AG08396 (cell line): ENCODE measurements at places on chromosomes 1 and 21.

DNA sequence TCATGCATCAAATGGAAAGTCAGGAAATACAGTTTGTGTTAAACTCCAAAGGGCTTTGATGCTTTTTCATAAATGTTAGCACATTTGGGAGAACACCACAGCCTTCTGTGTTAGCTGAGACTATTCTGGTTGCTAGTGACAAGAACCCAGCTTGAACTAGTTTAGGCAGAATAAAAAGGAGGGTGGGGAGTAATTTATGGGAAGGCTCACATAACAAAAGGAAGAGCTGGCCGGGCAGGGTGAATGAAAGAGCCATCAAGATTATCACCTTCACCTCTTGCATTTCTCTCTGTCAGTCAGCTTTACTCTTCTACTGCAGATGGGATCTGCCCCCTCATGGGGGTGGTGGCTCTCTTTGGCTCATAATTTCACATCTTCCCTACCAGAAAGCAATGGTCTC, 75.4 kb upstream of the VTCN1 start:
- no peak for DNase-seq

DNA sequence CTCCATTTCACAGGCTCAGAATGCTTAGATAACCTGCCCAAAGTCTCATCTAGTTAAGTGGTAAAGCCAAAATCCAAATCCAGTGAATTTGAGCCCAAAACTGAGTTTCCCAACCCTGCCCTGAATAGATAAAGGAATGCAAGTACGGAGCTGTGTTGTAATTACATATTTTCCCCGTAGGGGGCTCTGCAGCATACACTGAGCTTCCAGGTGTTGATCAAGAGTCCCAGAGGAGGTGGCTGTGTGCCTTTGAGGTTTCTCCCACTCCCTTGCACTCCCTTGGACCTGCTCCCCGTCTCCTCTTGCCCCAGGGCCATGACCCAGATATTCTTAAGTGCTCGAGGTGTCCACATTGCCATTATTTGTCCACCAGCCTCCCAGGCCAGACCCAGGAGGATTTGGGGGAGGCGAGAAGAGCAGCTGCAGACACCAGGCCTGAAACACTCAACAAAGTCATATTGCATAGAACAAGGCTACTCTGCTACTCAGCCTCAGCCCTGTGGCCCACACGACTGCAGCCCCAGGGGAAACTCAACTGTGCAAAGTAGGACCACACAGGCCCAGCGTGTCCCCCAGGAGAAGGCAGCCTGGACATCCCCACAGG, 18.4 kb upstream of the LY9 start:
- DNase-seq, result no peak

- DNase-seq, result no peak
Observed at GRCh38 chr1:59072583-59072947, 224.3 kb upstream of the FGGY start.

GRCh38 chr1:157162345-157162744, 24.1 kb upstream of the ETV3 start:
- DNase-seq, result no peak

GRCh38 chr1:24920533-24920925, 9.5 kb downstream of the RUNX3 start:
- DNase-seq, result no peak

DNA sequence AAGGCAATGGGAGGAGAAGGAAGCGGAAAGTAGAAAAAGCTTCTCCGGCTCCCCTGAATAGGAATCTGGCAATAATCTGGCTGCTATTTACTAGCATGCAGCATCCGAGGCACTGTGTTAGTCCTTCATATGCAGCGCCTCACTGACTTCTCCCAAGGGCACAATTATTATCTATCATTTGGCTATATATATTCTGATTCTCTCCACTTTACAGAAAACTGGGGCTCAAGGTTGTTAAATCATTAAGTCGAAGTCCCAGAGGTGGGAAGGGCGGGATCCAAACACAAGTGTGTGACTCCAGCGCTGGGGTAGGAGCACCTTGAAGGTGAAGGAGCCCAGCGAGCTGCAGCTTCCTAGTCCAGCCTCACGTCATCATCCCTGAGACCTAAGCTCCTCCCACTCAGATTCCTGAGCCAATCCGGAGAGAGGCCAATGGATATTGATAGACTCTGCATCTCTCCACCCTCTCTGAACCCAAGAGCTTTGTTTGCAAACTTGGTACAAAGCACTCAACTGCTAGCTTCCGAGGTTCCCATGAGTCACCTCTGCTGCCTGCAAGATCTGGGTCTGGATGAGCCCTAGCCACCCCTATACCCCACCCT, 16.6 kb upstream of the EYA3 start:
- peak; percentile 67 for DNase-seq

GRCh38 chr1:236809148-236809547, 14.1 kb downstream of the MTR start:
- DNase-seq, result no peak

GRCh38 chr1:184656221-184656620, 98.4 kb downstream of the EDEM3 start:
- no peak for DNase-seq

- DNase-seq, result no peak
Observed at GRCh38 chr1:115506518-115506917, 135.3 kb upstream of the VANGL1 start.

- no peak for DNase-seq
Observed at GRCh38 chr1:85068846-85069245, 20.5 kb upstream of the MCOLN3 start.

GRCh38 chr21:15820852-15821379, 91.1 kb downstream of the USP25 start:
- no peak for DNase-seq

GRCh38 chr1:42952303-42953001, 6.2 kb downstream of the SLC2A1 start:
- no peak for DNase-seq

GRCh38 chr1:232793944-232794343, 11.3 kb upstream of the MAP10 start:
- DNase-seq, result peak; percentile 14

GRCh38 chr1:43622471-43622870, 27.5 kb upstream of the KDM4A start:
- no peak for DNase-seq

DNA sequence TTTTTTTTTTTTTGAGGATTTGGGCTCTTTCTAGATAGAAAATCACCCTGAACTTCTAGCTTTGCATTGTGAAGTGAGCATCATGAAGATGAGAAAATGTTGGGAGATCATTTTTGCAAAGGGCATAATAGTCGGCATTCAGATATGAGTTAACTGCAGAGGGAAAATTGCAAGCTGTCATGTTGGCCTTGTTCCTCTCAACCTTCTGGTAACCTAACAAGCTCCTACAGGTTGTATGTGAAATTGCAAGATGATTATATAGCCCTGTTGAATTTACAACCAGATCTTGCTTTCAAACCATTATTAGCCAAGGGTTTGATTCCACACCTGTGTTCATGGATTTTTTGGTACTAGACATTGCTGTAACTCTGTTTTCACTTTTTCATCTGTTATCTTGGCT, 2.2 kb downstream of the ELOA start:
- DNase-seq, result peak; percentile 68

GRCh38 chr1:72547412-72547811, 265.1 kb upstream of the NEGR1 start:
- DNase-seq, result no peak

DNA sequence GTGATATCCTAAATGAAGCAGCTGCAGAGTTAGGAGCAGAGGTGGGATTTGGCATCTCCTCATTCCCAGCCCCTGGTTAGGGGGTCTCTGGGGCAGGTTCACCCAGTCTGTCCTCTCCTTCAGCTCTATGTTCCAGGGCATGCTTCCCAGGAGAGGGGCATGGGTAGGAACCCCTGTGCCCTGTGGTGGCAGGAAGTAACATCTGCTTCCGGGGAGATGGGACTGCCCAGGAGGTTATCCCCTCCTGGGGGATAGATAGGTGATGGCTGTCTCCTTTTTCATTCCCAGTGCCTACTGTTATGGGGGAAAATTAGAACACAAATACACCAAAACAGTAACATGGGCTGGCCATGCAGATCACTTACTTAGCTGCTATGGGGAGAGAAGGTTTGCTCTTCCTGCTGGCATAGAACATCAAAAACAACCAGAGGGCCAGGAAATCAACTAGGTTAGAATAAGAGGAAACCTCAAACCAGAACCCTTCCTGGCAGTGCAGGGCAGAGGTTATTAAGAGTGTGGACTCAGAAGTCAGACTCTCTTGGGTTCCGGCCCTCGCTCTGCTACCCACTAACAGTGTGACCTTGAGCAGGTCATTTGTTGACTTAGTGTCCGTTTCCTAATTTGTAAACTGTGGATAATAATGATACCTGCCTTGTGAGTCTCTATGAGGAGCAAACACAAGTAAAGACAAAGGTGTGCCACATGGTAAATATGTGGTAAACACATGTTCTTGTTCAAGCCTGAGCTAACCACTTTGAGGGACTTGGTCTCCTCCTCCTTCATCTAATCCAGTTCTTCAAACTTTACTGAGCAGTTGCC, 157.8 kb upstream of the JUN start:
- no peak for DNase-seq

DNA sequence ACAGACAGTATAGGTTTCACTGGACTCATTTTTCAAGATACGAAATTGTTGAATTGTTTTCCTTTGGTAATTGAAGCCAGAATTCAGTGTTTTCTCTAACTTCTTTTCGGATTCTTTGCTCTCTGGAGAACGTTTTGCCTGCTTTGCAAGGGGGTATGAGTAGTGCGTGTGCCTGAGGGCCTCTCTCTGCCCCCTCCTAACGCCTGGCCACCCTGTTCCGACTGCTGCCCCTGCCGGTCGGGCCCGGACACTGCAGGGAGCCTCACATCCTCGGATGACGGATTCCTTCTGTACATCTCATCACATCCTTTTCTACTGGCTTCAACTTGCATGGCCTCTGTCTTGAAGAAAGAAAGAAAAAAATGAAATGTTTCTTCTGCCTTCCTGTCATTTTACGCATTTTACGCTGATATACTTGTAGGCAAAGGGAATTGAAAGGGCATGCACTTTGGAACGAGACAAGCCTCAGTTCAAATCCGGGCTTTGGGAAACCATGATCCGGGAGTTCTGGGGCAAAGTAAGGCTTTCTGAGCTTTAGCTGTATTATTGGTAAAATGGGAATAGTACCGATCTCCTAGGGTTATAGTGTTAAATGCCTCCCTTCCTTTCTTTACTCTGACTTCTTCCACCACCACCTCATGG, 65.1 kb downstream of the DISC1 start:
- peak; percentile 60 for DNase-seq

DNA sequence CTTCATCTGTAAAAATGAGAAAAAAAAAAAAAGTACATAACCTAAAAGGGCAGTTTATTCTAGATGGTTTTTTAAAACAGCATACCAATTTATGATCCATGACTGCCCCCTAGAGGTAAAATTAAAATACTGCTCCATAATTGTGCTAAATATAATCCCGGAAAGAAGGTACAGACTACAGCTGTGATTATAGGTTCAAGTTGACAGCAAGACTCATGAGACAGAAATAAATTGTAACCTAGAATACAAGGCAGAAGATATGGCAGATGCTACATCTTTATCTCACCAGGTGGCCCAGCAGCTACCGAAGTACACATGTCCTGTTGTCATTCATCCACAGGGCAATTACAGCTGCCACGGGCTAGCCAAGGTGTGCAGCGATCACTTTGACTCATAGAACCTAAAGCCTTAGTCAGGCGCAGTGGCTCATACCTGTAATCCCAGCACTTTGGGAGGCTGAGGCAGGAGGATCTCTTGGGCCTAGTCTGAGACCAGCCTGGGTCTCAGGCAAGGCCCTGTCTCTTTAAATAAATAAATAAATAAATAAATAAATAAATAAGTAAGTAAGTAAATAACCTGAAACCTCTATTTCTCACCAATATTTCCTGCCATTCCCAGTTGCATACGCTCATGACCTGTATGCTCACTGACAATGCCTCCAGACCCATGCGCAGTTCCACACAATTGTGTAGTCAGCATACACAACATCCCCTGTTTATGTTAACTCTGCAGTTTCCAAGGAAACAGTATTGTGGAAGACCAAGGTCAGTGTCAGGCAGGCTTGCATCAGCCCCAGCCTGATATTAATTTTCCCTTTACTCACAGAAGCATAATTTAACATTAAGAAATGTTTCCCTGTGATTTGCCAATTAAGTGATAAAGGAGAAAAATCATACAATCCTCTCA, 18.3 kb upstream of the PPIE start:
- DNase-seq, result peak; percentile 25

GRCh38 chr1:87061742-87062156, 147.3 kb downstream of the HS2ST1 start:
- no peak for DNase-seq

DNA sequence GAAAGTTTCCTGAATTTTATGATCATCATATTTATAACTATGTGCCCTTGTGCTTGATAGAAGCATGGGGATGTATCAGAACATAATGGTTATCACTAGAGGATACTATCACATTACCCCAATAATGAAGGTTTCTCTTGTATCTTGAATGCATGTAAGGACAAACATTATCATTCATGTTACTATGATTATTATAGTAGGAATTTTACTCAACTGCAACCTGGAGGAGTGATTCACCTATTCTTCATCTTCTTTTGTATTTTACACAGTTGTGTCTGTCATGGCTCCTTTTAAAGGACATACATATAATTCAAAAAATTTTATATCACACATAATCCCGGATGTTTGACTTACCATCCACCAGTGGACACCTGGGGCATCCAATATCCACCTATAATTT, 143.8 kb upstream of the TMPRSS15 start:
- no peak for DNase-seq

DNA sequence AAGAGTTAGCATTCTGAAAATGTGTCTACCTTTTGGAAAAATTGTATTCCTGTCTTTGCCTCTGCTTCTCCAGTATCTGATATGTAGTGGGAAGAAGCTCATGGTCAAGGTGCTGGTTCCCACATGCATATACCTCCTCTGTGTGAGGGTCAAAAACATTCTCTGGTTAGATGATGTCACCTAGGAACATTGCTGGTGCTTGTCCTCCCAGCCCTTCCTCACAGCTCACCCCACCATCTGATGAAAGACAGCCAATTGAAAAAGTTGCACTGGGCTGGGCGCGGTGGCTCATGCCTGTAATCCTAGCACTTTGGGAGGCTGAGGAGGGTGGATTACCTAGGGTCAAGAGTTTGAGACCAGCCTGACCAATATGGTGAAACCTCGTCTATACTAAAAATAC, 154.4 kb downstream of the NR5A2 start:
- no peak for DNase-seq

DNA sequence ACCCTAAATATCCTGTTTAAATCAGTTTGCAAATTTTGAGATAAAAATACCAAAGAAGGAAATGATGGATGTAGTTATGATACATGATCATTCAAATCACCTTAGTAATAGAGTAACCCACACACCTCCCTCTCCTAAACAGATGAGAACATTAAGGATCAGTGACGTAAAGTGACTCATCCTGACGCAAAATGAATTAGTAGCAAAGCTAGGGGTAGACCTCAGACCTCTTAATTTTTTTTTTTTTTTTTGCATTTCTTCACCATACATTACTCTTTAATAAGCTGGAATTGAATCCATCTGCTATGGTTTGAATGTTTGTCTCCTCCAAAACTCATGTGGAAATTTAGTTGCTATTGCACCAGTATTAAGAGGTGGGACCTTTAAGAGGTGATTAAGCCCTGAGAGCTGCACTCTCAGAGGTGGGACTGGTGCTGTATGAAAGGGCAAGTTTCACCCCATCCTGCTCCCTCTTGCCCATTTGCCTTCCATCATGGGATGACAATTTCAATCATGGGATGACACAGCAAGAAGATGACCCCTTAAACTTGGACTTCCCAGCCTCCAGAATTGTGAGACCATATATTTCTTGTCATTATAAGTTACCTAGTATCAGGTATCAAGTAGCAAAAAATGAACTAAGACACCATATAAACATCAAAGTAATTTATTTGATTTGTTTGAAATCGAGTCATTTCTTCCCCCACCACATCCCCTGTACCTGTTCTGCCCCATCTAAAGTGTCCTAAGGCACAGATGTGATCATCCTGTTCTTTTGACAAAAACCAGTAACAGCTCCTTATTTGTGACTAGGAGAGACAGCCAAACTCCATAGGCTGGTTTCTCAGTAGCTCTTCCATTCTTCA, 114.6 kb upstream of the DUSP10 start:
- no peak for DNase-seq
